Dorsolateral prefrontal cortex (tissue), 122 donors: ENCODE measurements at places on chromosomes 7 and 10. TPM values are rescaled to one million over a fixed set of nuclear protein-coding genes. Genes with fewer than 3 reads are reported as not detected.

GRCh38 chr10:24457661-24458318 lies 248.9 kb downstream of the KIAA1217 start:
- no peak for DNase-seq

- DNase-seq, result no peak
These were observed 436 bp downstream of the GNB2 start for GRCh38 chr7:100673942-100674410.

GRCh38 chr10:15824498-15824897 lies 35.8 kb downstream of the MINDY3 start:
- DNase-seq, result no peak

GRCh38 chr7:17131060-17131345 lies 167.4 kb upstream of the AHR start:
- no peak for DNase-seq

DNA sequence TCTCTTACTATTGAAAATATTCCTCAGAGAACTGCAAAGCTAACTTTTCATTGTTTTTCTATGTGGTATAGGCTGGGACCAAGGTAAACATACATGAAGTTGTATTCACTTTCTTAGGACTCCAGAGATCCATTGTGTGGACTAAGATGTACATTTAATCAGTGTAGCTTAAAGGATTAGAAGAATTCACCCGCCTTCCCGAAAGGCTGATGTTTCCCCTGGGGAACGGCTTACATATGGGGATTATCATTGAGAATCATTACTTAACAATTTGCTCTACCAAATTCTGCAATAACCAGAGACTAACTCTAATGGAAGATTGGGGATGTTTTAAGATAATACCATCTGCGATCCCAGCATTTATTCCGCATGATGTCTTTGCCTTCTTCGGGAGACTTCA lies 257.1 kb upstream of the KIAA1217 start:
- DNase-seq, result no peak

DNA sequence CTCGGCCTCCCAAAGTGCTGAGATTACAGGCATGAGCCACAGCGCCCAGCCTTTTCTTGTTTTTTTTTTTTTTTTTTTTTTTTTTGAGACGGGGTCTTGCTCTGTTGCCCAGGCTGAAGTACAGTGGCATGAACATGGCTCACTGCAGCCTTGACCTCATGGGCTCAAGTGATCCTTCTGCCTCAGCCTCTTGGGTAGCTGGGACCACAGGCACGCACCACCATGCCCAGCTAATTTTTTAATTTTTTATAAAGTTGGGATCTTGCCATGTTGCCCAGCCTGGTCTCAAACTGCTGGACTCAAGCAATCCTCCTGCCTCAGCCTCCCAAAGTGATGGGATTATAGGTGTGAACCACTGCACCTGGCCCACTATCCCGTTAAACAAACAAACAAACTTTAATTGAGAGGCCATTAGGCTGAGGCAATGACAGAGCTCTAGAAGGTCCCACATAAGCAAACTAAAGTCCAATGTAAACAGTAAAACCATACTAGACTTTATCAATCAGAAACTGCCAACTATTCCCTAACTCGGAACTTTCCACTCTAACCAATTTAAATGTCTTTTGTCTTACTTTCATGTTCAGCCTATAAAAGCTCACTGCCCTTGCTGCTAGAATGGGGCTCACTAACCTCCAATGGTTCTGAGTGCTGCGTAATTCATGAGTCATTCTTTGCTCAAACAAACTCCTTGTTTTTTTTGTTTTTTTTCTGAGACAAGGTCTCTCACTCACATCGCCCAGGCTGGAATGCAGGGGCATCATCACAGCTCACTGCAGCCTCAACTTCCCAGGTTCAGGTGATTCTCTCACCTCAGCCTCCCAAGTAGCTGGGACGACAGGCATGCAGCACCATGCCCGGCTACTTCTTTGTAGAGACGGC lies 1.9 kb downstream of the DHX32 start:
- DNase-seq, result no peak

GRCh38 chr10:62610649-62611229 lies 193.8 kb upstream of the ADO start:
- DNase-seq, result no peak

DNA sequence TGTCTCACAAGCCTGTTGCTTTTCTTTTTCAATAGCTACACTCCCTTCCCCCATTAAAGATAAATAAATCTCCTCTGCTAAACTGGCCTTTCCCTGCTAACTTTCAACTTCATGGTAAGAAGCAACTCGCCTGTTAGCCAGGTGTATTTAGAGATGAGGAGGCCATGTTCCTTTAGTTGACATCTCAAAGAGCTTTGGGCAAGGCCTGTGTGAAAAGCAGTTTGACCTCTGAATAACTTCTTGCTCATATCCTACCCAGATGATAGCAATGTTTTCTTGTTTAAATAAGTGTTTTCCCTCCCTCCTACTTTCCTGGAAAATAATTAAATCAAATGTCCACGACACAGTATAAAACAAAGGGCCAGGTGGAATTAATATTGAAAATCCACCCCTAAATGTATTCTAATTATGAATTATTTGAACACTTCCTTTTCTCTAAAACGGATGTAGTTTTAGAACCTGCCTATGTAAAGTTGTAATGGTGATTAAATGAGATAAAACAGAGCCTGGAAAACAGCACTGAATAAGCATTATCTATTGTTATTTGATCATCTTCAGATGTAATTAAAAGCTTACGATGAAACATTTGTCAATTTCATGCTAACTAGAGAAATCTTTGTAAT lies 78.5 kb downstream of the HGF start:
- DNase-seq, result no peak

GRCh38 chr7:1758028-1758858 lies 88.2 kb downstream of the ELFN1 start:
- DNase-seq, result no peak

- DNase-seq, result no peak
These were observed 348.1 kb downstream of the GATA3 start for GRCh38 chr10:8402576-8402975.

DNA sequence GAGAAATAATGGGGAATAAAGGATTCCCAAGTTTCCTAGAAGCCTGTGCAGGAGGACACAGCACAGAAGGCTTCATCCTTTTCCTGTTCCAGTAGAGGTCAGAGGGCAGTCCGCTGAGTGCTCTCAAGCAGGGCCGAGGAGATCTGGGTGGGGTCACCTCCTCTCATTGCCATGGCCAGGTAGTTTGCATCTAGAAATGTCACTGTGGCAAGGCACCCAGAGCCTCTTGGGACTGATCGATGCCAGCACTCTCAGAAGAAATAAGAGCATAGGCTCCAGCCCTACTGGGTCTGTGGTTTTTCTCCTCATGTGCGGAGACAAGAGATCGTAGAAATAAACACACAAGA lies 7.9 kb downstream of the NUB1 start:
- no peak for DNase-seq

GRCh38 chr7:69476416-69476815 lies 121.9 kb upstream of the AUTS2 start:
- DNase-seq, result no peak

DNA sequence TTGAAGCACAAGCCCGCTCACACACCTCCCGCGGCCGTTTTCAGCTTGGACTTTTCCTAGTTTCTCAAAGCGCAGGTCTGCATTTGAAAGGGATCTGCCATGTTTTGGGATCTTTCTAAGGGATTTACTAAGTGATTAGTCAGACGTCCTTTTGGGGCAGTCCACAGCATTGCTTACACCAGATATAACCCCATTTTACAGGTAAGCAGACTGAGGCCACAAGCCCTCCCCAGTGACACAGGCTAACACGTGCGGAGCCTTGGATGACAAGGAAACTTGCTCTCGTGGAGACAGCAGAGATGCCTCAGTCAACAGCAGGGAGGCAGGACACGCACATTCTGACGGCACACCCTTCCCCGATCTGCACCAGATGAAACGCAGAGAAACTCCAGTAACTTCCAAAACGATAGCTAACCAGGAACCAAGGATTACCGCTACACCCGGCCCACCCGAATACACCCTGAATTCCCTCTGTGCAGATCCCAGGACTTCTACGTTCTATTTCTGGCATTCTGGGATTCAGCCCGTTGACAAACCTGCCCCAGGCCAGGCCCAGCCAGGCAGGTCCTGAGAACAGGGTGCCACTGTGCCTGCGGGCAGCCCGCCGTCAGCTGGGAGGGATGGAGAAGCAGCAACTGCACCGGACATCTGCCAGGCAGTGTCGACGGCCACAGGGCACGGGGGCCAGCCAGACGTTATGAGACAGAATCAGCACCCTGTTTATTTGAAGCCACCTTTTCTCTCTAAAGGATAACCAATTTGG lies 27.9 kb downstream of the FOXL3 start:
- DNase-seq, result no peak

DNA sequence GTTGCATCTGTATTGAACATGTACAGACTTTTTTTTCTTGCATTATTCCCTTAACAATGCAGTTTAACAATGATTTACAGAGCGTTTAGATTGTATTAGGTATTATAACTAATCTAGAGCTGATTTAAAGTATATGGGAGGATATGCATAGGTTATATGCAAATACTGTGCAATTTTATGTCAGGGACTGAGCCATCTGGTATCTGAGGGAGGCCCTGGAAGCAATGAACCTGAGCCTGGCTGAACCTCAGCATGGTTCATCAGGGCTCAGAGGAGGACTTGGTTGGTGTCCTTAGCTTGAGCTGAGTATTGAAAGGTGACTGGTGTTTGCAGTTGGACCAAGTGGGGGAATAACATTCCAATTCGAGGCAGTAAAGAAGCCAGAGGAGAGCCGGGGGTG lies 4.8 kb downstream of the ADCK2 start:
- DNase-seq, result no peak

GRCh38 chr7:48102530-48102929 lies 13.5 kb downstream of the UPP1 start:
- no peak for DNase-seq

- no peak for DNase-seq
These were observed 94.6 kb upstream of the SMNDC1 start for GRCh38 chr10:110399106-110399964.

DNA sequence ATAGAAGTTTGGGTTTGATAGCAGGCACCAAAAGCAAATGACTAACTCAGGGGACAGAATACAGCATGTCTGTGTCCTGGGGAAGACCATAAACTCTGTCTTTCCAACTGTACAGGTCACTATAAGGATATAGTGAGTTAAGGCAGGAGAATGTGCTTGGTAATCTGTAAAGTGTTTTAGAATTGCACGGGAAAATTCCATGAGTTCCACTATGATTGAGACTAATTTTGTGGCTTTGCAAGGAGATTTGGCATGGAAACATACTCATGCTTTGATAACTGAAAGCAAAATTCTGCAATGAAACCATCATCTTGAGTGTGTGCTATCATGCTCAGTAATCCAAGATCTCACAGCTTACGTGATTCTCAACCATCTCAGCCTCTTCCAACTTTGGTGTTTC lies 152.6 kb downstream of the PKD1L1 start:
- no peak for DNase-seq

- no peak for DNase-seq
These were observed 41.8 kb downstream of the FAM20C start for GRCh38 chr7:234051-234707.

DNA sequence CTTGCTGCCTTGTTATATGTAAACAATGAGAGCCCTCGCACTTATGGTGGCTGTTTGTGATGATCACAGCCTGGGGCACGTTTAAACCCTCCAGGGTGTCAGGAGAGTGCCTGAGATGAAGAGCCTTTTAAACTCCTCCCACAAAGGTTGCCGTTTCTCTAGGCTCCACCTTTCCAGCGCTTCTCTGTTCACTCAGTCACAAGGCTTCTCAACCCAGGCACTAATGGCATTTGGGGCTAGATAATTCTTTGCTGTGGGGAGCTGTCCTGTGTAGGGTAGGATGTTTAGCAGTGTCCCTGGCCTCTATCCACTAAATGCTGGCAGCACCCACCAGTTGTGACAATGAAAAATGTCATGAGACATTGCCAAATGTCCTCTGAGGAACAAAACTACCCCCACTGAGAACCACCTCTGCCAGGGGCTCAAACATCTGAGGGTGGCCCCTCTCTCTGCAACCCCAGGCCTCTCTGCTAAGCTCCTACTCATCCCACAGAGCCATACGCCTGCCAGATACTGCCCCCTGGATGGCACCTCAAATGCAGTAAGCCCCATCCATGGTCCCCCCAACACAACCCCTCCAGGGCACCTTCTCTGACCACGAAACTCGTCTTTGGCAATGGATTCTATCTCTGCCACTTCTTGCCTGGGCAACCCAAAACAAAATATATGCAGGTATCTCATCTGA lies 144.3 kb upstream of the ZMIZ1 start:
- no peak for DNase-seq

- DNase-seq, result no peak
These were observed 84.6 kb downstream of the PDGFA start for GRCh38 chr7:434891-435629.

DNA sequence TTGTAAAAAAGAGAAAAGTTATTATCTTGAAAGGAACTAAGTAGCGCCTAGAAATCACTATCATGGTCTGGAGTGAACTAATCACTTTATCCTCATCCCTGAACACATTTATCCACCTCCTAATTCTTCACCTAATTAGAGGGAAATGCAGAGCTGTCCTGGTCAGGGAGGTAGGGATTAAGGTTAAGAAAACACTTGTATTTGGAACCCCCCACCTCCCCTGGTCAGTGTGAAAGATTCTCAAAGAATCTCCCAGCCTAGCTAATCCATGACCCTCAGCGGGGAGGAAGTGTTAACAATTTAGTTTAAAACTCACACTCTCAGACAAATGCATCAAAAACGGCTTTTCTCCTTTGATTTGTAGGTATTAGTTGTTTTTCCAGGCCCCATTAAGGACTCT lies 83.8 kb downstream of the FAM204A start:
- DNase-seq, result no peak

GRCh38 chr7:14846405-14846804 lies 56.1 kb downstream of the DGKB start:
- DNase-seq, result no peak

GRCh38 chr10:13816195-13816925 lies 229.6 kb downstream of the PRPF18 start:
- peak; percentile 68 for DNase-seq

GRCh38 chr7:24119852-24120251 lies 164.1 kb upstream of the NPY start:
- no peak for DNase-seq

DNA sequence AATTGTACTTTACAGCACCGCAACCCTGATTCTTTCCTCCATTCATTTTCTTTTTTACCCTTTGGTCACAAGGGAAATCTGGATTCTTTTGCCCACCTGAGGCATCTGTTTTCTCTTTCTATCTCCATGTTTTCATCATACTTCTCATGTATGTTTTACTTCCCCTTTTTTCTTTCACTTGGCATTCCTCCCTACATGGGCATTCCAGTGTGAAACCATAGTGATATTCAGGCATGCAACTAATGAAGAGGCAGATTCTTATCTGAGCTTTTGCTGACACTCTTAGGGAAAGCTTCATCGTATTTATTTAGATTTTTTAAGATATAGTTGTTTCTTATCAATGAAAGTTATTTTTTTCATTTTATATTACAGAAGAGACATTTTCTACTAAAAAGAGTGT lies 405.2 kb upstream of the TEX47 start:
- DNase-seq, result no peak

ZPBP gene
- not detected for total RNA-seq

GDF10 gene
- 6.9 TPM for total RNA-seq

GNAI1 gene
- 116 TPM for total RNA-seq

SPAM1 gene
- not detected for total RNA-seq

ZNF727 gene
- total RNA-seq, result 4.9 TPM

NPFFR1 gene
- 2.0 TPM for total RNA-seq

NRP1 gene
- 33.6 TPM for total RNA-seq

IL15RA gene
- 5.0 TPM for total RNA-seq

CALCR gene
- not detected for total RNA-seq
